Stimulated activated CD8-positive, alpha-beta memory T cell treated with anti-CD3 and anti-CD28 coated beads, Interleukin-7, amount 100 ng/mL, for 24 hours (primary cell): ENCODE measurements at places on chromosomes 2 and 18.

GRCh38 chr2:64525317-64525613 lies 1.1 kb downstream of the AFTPH start:
- no peak for DNase-seq

DNA sequence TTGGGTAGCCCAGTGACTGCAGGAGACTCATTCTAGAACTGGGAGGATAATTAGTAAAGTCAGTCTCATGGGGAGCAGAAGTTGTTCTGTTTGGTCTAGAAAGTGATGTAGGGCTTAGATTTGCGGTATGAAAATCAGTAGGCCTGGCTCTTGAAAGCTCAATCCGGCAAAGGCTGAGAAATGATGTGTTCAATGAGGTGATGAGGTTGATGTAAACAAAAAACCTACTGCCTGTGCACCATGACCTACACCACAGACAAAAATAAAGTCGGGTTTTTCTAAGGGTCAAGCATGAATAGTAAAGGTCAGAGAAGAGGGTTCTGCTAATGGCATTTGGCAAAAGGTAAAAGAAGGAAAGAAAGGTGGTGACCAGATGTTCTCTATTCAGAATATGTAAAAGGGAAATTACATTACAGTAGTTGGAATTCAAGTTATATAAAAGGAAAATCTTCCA lies 80.8 kb upstream of the COL5A2 start:
- DNase-seq: no peak

GRCh38 chr2:186255823-186256222 lies 230.2 kb upstream of the ZC3H15 start:
- no peak for DNase-seq

- no peak for DNase-seq
Measured at GRCh38 chr18:26813043-26813442, 52.5 kb downstream of the AQP4 start.

GRCh38 chr2:53510401-53510800 lies 257.2 kb upstream of the CHAC2 start:
- no peak for DNase-seq

DNA sequence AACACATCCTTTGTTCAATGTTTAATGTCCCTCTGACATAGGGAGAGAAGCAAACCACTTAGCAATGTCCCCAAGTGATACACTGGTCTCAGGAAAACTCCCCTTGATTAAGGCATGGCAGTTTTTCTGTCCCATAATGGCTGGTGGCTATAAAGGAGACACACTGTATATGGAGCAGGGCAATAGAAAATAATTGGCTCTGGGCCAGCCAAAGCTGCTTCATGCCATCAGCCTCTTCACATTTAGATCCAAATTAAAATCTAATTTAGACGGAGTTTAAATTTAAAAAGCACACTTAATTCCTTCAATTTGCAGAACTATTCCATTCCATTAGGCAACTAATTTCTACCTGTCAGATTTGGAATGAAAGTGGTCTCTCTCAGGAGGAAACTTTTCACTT lies 638.1 kb downstream of the DSC3 start:
- no peak for DNase-seq

GRCh38 chr2:45777996-45778719 lies 126.7 kb downstream of the PRKCE start:
- no peak for DNase-seq

DNA sequence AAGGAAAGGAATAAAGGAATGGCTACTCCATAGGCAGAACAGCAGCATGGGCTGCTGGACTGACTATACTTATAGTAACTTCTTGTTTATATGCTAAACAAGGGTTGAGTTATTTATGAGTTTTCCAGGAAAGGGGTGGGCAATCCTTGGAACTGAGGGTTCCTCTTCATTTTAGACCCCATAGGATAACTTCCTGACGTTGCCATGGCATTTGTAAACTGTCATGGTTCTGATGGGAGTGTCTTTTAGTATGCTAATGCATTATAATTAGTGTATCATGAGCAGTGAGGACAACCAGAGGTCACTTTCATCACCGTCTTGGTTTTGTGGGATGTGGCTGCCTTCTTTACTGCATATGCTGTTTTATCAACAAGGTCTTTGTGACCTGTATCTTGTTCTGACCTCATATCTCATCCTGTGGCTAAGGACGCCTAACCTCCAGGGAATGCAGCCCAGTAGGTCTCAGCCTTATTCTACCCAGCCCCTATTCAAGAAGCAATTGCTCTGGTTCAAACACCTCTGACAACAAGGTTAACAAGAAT lies 98.6 kb upstream of the CABLES1 start:
- no peak for DNase-seq

- DNase-seq: no peak
Measured at GRCh38 chr2:240584486-240585031, 2.0 kb upstream of the CAPN10 start.

DNA sequence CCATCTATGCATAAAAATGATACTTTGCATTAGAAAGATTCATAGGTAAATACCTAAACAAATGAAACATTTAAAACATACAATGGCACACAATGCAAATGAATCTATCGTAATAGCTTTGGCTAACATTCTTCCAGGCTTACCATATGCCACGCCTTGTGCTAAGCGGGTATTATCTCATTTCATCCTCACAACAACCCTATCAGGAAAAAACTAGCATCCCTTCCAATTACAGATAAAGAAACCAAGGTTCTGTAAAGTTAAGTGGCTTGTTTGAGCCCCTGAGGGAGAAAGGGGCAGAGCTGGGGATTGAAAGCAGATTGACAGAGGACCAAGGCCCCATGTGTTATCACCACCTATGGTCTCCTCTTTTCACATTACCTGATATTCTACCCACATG lies 145.4 kb upstream of the ETAA1 start:
- DNase-seq: no peak

GRCh38 chr2:100236166-100236565 lies 86.1 kb downstream of the LONRF2 start:
- no peak for DNase-seq

- DNase-seq: no peak
Measured at GRCh38 chr2:67733517-67733916, 329.3 kb downstream of the C1D start.

GRCh38 chr2:238450440-238450861 lies 23.7 kb downstream of the ASB1 start:
- DNase-seq: no peak

GRCh38 chr2:235945608-235946140 lies 222.5 kb downstream of the GBX2 start:
- no peak for DNase-seq

GRCh38 chr2:19753818-19754217 lies 148.0 kb downstream of the TTC32 start:
- no peak for DNase-seq

- DNase-seq: no peak
Measured at GRCh38 chr2:113224647-113225236, 51.0 kb downstream of the PSD4 start.

DNA sequence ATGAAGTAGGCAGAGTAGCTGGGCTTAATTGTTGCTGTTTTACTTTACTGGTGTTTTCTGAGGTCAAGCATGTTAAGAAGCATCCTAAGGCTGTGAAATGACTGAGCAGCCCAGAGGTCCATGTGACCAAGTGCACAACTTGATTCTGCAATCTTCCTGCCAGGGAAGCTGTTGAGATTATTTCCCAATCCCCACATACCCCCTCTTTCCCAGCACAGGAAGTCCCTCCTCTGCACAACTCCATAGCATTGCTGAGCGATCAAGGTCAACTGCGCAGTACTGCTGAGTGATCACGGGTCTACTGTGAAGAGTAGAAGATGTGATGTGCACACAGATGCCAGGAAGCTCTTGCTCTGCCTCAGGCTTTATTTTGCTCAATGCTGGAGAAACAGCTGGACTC lies 105.8 kb downstream of the GALNT14 start:
- no peak for DNase-seq

GRCh38 chr2:138110453-138111083 lies 146.3 kb downstream of the HNMT start:
- no peak for DNase-seq

DNA sequence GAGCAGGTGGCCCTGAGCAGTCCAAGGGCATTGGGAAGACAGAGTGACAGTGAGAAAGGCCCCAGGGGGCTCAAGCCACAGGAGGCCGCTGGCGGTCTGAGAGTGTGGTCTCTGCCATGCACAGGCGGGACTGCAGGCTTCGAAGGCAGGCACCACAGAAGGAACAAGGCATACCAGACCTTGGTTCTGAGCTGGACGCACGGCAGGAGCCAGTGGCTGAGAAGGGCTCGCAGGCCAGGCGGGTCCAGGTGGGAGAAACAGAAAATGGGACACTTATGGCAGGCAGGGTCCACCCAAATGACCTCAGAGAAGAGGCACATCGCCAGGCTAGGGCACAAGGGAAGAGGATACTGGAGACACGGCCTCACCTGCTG lies 14.9 kb downstream of the HJURP start:
- no peak for DNase-seq

DNA sequence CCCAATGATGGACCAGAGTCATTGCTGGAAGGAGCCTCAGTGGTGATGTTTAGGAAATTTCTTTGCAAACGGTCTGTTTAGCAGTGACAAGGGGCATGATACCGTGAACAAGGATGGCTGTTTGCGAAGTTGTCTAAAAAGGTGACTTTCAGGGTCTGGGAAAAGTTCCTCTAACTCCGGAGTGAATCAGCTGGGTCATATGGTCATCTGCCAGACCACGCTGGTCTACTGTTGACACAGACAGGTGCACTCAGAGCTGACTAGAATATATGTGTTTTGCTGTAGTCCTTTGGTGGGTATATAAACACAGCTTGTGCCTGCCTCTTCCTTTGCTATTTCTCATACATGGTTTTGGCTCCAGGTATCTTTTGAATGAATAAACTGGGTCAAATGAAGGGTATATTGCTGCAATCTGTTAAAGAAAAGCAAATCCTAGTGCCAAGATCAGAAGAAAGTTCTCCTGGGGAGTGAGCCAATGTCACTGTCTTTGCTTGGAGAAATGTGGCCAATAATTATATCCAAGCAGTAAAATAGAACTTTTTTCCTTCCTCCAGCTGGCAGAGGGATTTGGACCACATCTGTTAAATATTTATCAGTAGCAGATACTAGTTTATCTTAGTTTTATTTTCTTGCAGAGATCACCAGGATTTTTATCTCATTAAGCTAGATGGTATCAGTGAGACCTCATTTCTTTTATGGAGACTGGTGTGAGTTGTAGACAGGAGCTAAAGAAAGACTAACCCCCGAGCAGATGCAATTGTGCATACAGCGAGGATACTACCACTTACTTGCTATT lies 286.0 kb downstream of the TRIB2 start:
- DNase-seq: no peak

GRCh38 chr2:50957896-50958295 lies 74.0 kb downstream of the NRXN1 start:
- DNase-seq: no peak

- DNase-seq: no peak
Measured at GRCh38 chr2:112220831-112221230, 34.0 kb downstream of the ZC3H8 start.

DNA sequence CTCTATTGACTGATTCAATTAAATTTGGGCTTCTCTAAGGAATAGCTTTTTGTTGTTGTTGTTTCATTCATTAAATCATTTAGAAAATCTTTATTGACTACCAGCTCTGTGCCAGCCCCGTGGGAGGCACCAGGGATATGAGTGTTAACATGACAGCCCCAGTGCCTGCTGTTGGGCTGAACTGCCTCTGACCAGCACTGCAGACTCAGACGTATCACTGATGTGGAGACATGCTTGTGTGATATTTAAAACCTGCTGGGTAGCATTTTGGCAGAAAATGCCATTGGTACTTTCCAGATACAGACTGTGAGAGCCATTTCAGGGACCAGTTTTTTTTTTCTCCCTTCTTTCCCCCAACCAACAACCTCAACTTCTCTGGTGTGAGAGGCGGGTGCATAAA lies 38.6 kb upstream of the KCNF1 start:
- no peak for DNase-seq

- DNase-seq: no peak
Measured at GRCh38 chr2:68789603-68790002, 55.0 kb downstream of the ARHGAP25 start.

DNA sequence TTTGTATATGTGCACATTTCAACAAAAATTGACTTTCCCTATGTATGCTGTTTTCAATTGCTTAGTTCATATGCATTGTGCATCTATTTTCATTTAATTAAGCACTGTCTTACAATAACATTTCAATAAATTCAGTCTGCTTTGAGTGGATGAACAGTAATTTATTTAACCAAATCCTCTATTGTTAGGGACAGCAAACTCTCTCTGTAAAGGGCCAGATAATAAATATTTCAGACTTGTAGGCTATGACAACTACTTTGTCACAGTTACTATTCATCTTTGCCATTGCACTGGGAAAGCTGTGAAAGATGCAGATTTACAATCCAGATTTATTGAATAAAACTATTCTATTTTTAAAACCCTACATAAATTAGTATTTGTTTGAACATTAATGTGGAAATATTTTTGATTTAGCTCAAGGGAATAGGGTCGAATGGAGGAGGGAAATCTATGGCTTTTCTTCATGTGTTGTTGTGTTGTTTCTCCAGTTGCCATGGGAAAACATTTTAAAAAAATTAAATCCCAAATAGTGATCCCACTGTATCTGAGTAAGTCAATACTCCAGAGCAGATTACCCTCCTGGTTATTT lies 14.2 kb upstream of the RAB27B start:
- no peak for DNase-seq

GRCh38 chr2:242088471-242089212 lies 219.1 kb downstream of the RTP5 start:
- peak; percentile 77 for DNase-seq

DNA sequence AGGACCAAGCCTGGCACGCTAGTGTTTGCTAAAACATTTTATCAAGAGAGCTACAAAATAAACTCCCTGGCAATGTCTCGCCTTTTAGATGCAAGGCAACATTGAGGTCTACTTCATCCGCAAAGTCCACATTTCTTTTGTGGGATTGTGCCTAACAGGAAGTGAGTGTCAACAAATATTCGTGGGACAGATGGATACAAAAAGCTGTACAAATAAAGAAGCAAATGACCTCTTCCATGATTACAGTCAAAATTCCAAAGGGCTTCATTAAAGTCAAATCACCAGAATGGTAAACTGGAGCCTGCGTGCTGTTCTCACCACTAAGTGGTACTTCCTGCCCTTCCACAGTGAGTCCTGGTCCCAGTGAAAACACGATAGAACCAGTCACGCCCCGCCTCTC lies 40.4 kb downstream of the L3MBTL4 start:
- no peak for DNase-seq

DNA sequence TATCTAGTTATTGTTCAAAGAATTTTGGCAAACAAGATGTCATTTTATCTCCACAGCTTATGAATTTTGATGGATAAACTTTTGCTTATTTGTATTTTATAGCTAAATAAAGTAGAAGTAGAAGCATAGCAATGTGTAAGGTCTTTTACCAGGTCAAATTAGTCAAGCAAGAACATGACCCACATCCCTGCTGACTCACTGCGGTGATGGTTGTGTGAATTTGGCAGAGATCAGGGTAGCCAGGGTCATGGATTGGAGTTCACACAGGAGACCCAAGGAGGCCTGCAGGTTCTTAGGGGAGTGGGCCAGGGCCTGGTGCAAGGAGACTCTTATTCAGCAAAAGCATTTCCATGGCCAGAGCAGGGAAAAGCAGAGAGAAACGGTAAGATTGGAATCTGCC lies 18.7 kb downstream of the SP140 start:
- no peak for DNase-seq

GRCh38 chr2:161418715-161419637 lies 2.9 kb downstream of the TBR1 start:
- no peak for DNase-seq

- no peak for DNase-seq
Measured at GRCh38 chr18:31505156-31505555, 7.2 kb downstream of the DSG2 start.
